ENCODE measurements at places on chromosomes 6 and 20.

DNA sequence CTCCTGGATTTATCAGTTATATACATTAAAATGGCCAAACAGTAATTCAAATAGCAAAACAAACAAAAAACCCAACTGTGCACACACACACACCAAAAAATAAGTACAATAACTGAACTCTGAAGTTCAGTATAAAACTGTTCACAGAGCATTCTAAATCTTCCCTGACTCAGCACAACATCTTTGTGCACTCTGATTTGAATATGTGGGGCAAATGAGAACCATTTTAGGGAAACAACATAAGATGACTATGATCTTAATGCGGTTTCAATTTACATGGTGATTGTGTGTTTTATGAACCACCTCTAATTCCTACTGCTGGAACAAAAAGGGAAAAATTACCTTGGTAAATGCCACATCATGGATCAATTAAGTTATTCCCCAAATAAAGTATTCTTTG lies 41.7 kb downstream of the PLAGL1 start:
- no peak for DNase-seq

GRCh38 chr6:49528571-49528970 lies 21.9 kb upstream of the C6orf141 start:
- DNase-seq: no peak

- no peak for DNase-seq
Observed at GRCh38 chr6:150302520-150303176, 66.2 kb upstream of the IYD start.

DNA sequence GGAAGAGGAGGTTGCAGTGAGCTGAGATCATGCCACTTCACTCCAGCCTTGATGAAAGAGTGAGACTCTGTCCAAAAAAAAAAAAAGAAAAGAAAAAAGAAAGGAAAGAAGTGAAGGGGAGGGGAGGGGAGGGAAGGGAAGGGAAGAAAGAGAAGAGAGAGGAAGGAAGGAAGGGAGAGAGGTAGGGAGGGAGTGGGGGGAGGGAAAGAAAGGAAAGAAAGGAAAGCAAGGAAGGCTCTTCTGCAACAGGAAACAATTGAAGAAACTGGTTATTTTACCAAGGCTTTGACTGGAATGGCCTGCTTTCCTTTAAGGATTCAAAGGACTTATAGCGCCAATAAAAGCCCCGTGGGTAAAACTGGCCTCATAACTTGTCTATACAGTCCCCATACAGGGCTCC lies 64.6 kb downstream of the ABHD12 start:
- no peak for DNase-seq

GRCh38 chr6:52503323-52503747 lies 73.5 kb downstream of the TRAM2 start:
- no peak for DNase-seq
